ENCODE measurements at places on chromosomes 1 and 21.
A peak's percentile ranks its signal among the peaks of the same experiment; 100 is the strongest.

DNA sequence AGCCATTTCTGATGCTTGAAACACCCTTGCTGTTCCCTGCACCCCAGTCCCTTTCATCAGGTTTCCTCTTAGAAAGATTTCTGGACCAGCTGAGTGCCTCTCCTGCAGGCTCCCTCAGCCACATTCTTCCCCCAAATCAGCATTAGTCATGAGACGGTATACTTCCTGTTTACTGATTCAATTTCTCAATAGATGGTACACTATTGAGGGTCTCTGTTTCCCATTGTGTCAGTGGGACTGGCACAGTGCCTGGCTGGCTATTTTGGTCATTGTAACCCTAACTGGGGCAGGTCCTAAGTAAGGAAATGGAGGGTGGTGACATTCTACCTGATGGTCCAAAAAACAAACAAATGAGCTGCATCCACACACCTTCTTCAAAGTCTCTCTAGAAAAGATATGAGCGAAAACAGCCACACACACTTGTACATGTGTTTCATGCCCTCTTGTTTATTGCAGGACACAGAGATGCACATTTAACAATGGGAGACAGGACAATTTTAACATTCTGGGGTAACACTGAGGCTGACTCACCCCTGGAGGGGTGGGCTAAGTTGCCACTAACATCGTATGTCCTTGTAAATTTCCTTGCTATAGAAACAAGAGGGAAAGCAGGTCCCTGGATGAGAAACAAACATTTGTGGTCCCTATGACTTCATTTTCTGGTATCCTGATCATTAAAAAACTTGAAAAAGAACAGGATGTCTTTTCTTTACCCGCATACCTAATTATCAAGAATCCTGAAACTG is 77.5 kb downstream of the RRAGC start:
- DNase-seq = no peak

GRCh38 chr1:30660241-30660640 is 63.1 kb downstream of the MATN1 start:
- no peak for DNase-seq

DNA sequence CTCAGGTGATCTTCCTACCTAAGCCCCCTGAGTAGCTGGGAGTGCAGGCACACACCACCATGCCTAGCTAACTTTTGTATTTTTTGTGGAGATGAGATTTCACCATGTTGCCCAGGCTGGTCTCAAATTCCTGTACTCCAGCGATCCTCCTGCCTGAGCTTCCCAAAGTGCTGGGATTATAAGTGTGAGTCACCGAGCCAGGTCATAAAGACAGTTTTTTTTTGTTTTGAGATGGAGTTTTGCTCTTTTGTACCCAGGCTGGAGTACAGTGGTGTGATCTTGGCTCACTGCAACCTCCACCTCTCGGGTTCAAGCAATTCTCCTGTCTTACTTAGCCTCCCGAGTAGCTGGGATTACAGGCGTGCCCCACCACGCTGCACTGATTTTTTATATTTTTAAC is 42.1 kb downstream of the KIF1B start:
- peak; percentile 76 for DNase-seq

DNA sequence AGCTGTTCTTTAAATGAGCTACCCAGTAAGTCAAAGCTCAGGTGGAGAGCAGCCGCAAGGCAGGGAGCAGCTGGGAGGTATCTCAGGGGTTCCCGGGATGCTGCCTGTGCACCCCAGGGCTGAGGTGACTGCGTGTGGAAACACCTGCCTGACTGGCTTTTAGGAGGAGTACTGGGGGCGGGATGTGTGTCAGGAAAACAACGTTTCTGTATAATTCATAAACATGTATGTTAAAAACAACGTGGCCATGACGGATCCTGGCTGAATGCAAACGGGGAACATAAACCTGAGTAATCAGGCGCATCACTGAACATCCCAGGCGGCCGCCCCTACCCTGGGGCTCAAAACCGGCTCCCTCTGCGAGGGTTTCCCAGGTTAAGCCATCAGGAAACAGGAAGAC is 1.5 kb downstream of the C1orf159 start:
- no peak for DNase-seq

- DNase-seq = peak; percentile 36
These were observed 75.5 kb downstream of the CAMK2N1 start for GRCh38 chr1:20410503-20410902.

DNA sequence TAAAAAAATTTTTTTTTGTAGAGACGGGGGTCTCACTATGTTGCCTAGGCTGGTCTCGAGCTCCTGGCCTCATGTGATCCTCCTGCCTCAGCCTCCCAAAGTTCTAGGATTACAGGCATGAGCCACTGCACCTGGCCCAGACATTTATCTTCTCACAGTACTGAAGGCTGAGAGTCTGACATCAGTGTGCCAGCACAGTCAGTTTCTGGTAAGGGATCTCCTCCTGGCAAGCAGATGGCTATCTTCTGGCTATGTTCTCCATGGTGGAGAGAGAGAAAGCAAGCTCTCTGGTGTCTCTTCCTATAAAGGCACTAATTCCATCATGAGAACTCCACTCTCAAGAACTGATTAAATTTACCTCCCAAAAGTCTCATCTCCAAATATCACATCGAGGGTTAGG is 57.8 kb upstream of the C1orf185 start:
- no peak for DNase-seq

DNA sequence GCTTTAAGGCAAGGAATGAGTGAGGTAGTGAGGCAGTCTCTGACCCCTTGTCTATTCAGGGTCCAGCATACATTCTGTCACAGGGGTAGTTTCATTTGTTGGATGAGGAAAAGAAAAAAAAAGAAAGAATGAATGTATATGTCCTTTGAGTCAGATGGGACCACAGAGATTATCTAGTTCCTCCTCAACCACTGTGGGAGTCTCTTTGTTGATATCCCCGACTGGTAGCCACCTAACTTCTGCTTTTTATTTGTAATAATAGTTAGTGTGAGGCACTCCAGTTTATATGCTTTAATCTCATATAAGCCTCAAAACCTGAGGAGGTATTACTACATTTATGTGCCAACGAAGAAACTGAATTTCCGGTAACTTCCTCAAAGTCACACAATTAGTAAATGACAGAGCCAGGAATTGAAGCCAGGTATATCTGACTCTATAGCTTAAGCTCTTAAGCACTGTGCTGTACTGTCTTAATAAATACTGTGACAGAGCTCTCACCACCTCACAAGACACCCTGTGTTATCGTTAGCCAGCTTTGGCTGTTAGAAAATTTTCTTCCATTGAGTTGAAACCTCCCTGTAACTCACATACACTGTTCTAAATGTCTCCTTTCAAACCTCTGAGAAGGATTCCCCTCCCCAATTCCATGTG is 82.2 kb downstream of the MDM4 start:
- DNase-seq = no peak

DNA sequence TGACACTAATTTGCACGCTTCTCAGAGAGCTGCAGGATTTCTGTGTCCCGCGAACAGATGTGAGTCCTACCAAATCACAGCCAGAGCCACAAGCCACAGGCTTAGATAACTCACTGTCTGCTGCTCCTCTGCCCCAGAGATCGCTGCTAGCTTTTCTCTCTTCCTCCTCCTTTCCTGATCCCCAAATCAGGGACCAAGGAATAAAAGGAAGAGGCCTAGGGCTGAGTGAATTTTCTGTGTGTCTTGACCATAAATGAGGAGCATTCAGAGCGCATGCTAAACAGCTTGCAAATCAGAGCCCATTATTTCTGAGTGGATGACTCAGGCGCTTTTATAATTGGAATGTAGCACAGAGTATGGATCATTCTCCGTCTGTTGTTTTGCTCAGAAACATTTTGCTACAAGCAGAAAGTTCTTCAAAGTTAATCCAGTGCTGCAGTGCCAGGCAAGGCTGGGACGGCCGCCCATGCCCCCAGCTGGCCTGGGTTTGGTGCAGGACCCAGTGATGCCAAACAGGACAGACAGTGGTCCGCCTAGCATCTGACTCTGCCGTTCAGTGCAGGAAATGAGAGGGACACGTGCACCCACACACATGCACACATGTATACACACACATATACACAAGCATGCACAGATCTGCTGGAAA is 38.2 kb downstream of the KCNAB2 start:
- DNase-seq = peak; percentile 50

DNA sequence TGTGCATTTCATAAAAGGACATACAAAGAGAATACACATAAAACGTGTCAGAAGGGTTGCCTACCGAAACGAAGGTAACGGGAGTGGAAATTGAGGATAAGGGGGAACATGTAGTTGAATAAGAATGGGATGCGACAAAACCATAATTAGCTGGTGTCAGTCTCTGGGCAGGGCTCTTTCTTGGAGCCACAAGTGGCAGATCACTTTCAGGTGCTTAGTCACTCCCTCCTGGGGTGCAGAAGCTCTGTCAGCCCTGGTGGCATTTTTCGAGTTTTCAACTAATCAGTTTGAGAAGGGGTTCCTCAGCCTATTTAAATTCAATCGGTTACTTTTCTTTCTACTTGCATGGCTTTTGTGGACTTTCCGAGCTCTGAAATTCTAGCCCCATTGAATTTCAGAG is 133.9 kb upstream of the IGSF21 start:
- DNase-seq = no peak

DNA sequence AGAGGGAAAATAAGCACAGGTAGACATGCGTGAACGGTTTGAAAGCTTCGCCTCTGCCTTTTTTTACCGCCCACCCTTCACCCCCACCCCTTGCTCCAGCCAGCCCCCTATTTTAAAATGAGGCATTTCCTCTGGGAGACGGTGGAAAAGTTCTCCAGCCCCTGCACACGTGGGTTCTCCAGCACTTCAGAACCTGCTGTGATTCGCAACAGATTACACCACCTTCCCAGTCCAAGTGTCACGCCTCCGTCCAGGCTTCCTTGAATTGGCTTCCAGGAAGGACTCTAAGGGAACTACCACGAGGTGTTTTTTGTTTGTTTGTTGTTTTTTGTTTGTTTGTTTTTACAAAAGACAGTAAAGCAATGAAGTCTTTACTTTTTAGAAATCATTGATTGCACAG is 2.6 kb downstream of the LRRC7 start:
- DNase-seq = no peak

DNA sequence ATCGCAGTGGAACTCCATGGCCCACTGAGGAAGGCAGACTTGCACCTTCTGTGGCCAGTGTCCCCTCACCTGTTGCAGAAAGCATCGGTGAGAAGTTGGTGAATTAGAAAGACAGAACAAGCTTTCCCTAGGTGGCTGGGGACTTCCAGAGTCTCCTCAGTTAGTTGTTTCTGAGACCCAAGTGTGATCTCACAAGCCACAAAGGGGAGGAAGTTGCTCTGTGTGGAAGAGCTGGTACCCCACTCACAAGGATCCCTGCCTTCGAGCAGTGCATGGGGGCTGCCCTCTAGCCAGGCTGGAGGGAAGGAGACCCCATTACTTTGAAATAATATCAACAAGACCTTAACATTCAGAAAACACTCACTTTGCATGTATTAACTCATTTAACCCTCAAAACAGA is 2.1 kb downstream of the PRELP start:
- no peak for DNase-seq

GRCh38 chr1:198253668-198254067 is 96.9 kb downstream of the NEK7 start:
- DNase-seq = peak; percentile 69

DNA sequence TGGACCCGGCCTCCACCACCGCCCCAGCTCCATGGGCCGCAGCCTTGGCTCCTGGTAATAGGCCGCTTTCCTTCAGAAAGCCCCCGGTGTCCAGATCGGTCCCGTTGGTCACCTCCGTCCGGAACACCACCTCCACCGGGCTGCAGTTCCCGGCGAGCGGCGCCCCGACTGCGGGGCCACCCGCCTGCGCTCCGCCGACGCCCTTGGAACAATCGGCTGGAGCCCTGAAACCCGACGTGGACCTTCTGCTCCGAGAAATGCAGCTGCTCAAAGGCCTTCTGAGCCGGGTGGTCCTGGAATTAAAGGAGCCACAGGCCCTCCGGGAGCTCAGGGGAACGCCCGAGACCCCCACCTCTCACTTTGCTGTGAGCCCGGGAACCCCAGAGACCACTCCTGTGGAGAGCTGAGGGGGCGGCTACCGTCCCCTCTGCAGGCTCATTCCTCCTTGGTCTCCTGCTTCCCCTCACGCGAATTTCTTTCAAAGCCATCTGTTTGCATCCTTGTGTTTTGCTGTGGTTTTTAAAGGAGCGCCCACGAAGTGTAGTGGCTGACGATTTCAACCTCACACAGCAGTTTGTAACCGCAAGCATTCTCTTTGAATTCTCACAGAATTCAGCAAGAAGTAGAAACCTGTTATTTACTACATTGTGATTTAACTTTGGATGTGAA is 6.0 kb downstream of the FCRLB start:
- peak; percentile 85 for DNase-seq

DNA sequence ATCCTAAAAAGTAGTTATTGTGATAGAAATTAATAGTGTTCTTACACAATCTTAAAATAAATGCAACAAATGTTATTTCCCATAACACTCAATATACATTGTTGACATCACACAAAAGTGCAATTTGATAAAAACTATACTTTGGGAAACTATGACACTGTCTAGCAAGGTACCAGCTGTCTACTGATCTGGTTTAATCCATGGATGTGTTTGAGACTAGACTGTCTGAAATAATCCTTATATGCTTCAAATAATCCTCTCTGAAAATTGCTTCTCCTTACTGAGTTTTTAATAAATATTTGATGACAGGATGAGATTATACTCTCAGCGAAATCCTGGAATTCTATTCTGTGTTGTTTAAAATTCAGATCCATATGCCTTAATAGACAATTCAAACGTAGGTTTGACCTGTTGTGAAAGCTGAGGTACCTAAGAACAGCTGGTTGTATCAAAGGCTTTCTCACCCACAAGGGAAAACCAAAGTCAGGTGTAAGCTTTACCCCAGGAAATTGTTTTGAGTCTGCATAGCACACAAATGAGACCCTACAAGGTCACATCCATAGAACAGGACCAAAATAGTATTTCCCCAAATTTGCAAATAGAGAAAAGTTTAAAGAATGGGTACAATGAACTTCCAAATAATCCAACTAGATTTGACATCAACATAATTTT is 8.8 kb upstream of the GFI1 start:
- no peak for DNase-seq

GRCh38 chr1:66489151-66489550 is 44.8 kb upstream of the SGIP1 start:
- peak; percentile 79 for DNase-seq

DNA sequence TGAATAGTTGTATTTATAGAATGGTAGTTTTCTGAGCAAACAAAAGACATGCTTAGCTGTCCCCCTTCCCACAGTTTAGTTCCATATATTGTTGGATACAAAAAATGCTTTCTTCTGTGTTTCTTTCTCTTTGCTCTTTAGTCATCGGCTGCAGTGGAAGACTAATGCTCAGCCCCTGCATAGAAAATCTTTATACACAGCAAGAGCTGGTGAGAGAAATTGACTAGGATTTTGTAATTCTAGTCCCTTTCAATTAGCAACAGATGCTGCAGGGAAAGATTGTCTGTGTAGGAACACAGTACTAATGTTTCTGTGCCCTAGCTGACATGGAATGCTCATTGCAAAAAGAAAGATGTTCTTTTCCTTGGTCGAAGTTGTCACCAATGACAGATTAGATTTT is 200.9 kb downstream of the RPS6KC1 start:
- DNase-seq = peak; percentile 8

DNA sequence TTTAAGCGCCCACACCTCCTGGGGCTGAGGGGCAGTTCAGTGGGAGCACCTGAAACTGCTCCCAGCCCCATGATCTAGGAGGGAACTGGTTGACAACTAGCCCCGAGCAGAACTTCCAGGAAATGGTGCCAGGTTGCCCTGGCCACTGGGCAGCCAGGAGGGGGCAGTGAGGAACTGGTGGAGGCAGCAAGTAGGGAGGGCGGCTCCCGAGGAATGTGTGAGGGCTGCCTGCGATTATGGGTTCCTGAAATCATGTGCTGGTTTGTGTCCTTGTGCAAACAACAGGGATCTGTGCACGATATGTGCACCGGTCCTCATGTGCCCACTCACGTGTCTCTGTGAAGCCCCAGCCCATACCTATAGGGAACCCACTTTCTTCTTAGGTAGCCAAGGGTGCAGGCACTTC is 9.9 kb downstream of the GPR3 start:
- peak; percentile 47 for DNase-seq

Data from fibroblast of skin of right biceps (primary cell).